Activated CD4-positive, alpha-beta T cell treated with anti-CD3 and anti-CD28 coated beads, Interleukin-2, Interleukin-6, amounts not matched to agents 100 ng/mL and 50 ng/mL, durations not matched to agents 16 hours and 8 hours (primary cell): ENCODE measurements at places on chromosomes 6 and 20.

DNA sequence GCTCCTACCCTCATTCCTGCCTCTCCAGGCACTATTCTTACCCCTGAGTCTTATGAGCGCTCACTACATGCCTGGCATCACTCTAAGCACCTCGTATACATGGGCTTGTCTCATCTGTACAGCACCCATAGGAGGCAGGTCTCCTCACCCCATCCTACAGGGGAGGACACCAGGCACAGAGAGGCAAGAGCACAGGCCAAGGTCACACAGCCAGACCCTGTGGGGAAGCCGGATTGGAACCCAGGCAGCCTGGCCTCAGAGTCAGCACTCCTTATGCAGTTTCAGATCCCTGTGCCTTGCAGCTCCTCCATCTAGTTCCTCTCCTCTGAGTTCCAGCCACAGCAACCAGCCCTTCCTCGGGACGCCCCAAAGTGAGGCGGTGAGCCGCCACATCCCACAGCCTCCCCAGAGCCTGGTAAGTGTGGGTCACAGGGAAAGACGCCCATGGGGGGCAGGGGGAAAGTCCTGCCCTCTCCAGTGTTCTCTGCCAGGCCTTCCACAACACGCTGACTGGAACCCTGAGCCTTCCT, 103.3 kb downstream of the NFATC2 start:
- no peak for DNase-seq

- DNase-seq, result no peak
Measured at GRCh38 chr20:6614836-6615235, 152.7 kb upstream of the BMP2 start.

DNA sequence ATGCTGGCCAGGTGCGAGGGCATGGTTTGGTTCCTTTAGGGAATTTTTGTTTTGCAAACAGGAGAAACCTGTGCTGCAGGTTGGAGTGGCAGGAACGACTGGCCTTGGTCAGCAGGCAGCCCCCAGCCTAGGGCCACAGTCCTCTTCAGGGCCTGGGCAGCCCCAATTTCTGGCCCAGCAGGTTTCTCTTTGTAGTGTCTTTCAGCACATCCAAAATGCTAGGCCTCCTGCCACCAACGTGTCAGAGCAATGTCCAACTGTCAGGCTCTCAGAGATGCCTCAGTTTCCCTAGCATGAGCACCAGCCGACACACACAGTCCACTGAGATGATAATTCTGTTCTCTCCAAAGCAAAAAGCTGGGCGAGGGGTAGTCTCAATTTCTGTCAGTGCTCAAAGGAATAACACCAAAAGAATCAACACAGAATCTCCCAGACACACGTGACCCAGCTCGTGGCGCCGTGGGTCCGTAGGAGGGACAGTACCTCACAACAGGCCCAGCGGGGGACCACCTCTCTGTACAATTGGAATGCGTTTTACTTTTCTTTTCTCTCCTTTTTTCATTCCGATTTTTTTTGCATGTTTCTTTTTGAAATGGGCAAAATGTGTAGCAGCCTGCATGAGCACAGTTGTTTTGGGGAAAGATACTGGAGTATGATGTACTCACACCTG, 125.9 kb downstream of the TAF4 start:
- no peak for DNase-seq

DNA sequence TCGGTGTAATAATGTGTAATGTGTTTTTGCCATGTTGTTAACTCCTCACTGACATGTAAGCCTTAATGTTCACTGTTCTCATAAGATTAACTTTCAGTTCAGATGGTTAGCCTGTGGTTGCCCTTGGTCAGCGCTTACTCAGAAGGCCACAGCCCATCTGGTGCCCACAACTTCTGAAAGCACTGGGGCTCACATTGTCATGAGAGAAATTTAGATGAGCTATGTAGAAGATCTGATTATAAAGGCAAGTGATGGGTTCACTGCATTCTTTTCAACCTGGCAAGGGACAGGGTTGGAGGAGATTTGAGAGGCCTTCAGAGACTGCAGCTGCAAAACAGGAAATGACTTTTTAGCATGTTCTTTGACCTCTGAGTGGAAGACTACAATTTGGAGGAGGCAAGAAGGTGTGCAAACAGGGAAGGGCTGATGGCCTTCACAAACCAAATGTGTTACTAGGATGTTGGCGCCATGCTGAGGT, 242.3 kb upstream of the SUPT3H start:
- DNase-seq, result peak; percentile 44

DNA sequence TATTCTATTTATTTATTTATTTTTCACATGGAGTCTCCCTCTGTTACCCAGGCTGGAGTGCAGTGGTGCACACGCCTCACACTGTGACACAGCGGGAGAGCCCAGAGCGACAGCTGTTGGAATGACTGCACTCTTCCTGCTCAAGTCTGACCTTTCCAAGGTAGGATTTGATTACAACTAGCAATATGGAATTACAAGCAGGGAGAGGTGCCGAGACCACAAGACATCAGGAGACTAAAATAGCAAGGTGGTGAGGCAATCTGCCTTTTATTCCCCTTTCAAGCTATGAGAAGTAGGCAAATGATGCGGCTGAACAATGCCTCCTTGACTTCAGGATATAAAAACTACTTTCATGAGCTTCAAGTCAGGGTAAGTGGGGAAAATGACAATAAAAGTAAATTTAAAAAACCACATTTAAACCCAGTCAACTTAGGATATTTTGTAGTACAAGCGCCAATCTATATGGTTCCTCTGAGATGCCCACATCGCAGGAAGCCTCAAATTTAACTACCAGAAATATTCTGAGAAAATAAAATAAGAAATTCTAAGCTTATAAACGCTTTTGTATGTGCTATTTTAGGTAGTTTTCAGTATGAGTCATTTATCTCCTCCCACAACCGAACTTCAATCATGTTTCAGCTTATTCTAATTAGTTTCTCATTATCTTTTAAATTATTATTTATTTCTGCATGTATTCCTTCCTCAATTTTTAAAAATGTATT, 146.9 kb upstream of the SGK1 start:
- no peak for DNase-seq
